ENCODE measurements at places on chromosomes 12 and 14.

- no peak for DNase-seq
These were observed 12.6 kb upstream of the CYP46A1 start for GRCh38 chr14:99671235-99672224.

GRCh38 chr14:102666635-102667034, 74.2 kb downstream of the RCOR1 start:
- no peak for DNase-seq

GRCh38 chr14:64643709-64644108, 60.5 kb upstream of the PLEKHG3 start:
- no peak for DNase-seq

GRCh38 chr14:23436327-23437132, 1.1 kb upstream of the MYH7 start:
- no peak for DNase-seq

DNA sequence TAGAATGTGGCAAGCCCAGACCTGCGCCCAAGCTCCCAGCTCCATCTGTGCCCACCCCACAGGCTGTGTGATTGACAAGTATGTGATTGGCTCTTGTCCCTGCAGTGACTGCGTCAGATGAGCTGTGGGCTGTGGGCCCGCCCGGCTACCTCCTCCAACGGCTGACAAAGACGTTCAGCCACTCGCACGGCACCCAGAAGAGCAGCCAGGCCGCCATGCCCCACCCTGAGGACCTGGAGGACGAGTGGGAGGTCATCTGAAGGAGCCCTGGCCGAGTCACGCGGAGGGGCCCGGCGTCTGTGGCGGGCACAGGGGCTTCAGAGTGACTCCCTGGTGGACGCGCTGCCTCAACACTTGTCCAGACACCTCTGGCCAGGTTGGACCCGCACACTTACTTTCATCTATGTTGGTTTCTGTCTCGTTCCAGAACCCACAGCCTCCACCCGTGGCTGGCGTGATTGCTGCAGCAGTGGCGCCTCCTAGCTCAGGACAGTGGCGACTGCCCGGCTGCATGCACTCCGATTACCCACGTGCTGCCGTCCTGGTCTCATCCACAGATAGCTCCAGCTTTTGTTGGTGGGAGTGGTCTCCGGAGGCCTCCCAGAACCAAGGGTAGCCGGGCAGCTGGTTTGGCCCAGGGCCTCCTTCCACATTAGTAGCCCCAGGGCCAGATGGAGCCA, 11.4 kb downstream of the ANKRD9 start:
- DNase-seq: no peak

DNA sequence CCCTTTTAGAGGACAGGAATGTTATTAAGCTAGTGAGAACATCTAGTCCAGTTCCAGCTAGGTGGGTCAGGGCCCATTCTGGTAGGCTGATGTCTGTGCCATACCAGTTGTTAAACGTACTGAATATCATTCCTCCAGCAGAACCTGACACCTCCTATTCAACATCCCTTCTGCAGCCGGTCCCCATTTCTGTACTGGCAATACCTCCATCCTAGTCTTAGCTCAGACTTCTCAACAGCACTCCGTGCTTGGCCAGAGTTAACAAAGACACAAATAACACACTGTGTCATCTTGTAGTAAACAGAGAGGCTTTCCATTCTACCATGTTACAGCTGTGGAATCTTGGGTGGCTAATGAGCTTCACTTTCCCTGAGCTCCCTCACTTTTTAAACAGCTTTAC, 94.3 kb upstream of the PDE3A start:
- DNase-seq: no peak

DNA sequence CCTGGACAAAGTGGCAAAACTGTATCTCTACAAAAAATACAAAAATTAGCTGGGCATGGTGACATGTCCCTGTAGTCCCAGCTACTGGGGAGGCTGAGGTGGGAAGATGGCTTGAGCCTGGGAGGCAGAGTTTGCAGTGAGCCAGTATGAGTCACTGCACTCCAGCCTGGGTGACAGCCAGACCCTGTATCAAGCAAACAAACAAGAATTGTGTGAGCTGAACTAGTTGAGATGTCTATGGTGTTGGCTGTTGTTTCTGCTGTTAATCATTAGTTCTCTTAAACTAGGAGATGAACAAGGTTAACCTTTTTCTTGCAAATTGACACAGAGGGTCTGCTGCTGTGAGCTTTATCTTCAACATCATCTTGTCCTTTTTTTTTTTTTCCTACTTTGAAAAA, 23.6 kb downstream of the RASSF3 start:
- no peak for DNase-seq

GRCh38 chr12:55043542-55043941, 23.8 kb downstream of the NEUROD4 start:
- DNase-seq: no peak

- DNase-seq: no peak
These were observed 3.6 kb downstream of the EID3 start for GRCh38 chr12:104306943-104307654.

GRCh38 chr14:32473464-32473855, 144.4 kb downstream of the AKAP6 start:
- no peak for DNase-seq

GRCh38 chr12:29543036-29543435, 45.5 kb upstream of the OVCH1 start:
- no peak for DNase-seq

- peak; percentile 51 for DNase-seq
These were observed 594 bp downstream of the TAMALIN start for GRCh38 chr12:52007158-52007921.

- DNase-seq: no peak
These were observed 123.4 kb downstream of the CMAS start for GRCh38 chr12:22169376-22169775.

GRCh38 chr12:115402443-115403180, 718.6 kb upstream of the TBX3 start:
- DNase-seq: no peak

DNA sequence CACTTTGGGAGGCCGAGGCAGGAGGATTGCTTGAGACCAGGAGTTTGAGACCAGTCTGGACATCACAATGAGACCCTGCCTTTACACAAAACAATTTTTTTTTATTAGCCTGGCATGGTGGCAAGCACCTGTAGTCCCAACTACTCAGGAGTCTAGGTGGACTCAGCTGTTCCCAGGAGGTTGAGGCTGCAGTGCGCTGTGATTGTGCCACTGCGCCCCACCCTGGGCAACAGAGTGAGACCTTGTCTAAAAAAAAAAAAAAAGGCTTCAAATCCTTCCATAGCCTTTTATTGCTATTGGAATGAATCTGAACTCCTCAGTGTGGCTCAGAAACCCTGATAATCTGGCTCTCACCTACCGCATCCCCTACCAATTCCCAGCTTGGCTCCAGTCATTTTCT, 26.1 kb downstream of the AK7 start:
- no peak for DNase-seq

GRCh38 chr12:58554522-58555157, 365.7 kb downstream of the LRIG3 start:
- DNase-seq: no peak

Data from activated CD4-positive, alpha-beta T cell treated with anti-CD3 and anti-CD28 coated beads, Interleukin-2, amount 50 U/mL, for 4 hours (primary cell).